ENCODE measurements at places on chromosomes 3 and 15.

GRCh38 chr15:90336705-90337141 is 15.4 kb upstream of the ZNF774 start:
- no peak for DNase-seq

DNA sequence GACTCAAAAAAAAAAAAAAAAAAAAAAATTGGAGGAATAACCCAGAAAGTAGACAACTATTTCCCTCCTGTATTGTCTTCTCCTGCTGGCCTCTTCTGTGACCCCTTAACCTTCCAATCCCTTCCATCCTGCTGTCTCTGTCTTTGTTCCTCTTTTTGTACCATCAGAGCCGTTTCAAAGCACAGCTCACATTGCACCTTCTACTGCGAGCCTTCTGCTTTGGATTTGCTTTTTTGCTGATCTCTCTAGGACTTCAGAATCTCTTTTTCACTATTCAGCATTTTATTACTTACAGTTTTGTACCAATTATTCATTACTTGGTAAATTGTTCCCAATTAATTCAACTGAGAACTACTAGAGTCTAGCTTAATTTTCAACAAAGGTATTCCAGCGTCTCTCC is 284.0 kb upstream of the TBL1XR1 start:
- DNase-seq: no peak

- no peak for DNase-seq
Observed at GRCh38 chr15:34609102-34610057, 25.9 kb upstream of the GOLGA8B start.

- DNase-seq: no peak
Observed at GRCh38 chr3:105944721-105945120, 75.9 kb upstream of the CBLB start.

GRCh38 chr15:90367576-90367975 is 15.5 kb downstream of the ZNF774 start:
- DNase-seq: no peak

GRCh38 chr3:8979262-8979661 is 16.0 kb upstream of the RAD18 start:
- no peak for DNase-seq

GRCh38 chr15:53739651-53740050 is 19.8 kb downstream of the WDR72 start:
- no peak for DNase-seq

DNA sequence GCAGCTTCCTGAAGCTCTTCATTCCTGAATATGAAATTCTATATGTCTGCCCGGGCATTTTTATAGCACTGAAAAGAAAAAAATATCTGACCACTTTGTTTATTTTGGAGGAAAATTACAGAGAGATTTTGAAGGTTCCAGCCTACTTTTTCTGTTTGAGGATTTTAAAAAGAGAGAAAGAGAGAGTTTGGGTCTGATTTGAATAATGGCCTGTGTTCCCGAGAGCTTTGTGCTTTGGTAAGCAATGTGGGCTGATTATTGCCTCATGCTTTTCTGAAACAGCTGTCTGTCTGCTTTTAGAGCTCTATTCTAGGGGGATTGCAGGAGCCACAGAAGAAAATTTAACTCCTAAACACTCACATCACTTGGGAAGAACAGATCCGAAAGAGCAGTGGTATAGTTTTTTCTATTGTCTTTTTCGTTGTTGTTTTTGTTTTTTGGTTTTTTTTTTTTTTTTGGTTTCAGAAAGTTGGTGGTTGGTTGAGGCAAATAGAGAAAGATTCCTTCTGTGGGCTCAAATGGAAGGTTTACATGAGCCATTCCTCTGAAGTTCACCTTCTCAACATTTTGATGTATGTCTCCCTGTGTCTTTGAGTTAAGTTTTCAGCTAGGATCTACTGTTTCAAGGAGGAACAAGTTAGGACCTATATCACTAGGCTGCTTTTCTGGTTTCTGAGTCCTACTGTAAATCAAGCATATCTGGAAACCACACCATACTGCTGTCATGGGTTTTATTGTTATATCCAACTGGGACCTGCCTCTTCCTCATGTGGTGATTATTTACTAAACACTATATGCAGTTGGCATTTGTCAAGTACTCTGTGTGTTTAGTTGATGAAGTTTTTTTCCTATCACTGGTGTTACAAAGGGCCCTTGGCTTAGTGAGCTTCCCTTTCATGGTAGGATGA is 178.9 kb downstream of the KCNMB2 start:
- peak; percentile 45 for DNase-seq

DNA sequence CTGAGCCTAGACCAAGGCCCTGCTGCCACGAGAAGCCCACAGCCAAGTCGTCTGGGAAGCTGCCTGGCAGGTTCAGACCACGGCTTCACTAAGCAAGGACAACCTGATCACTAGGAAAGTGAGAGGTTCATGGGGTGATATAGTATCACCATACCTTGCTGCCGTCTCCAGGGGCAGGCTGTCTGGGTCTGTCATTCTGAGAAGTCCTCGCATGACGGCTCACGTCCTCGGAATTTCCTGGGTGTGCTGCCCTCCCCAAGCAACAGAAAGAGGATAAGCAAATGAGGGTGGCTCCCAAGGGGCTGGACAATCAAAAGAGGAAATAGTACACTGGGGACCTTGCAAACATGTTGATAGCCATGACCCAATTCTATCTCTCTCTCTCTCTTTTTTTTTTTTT is 207.4 kb upstream of the IGF1R start:
- peak; percentile 10 for DNase-seq

DNA sequence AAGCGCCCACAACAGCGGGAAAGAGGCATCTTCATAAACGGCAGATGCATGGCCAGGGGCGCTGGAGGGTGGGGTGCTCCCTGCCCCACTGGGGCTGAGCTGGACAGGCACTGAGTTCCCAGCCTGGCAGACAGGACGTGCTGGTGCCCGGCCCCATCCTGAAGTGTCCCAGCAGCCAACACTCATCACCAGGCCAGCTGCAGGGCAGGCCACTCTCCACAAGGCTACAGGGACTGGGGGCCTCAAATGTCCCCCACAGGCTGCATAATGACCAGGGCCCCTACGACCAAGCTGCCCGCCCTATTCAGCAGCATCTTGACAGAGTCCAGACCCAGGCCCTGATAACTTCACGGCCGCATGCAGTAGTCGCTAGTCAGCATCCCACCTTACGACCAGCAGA is 124.1 kb upstream of the IQSEC1 start:
- DNase-seq: no peak

GRCh38 chr3:152269831-152270734 is 1.4 kb downstream of the MBNL1 start:
- DNase-seq: peak; percentile 67

GRCh38 chr15:28915935-28916334 is 30.2 kb downstream of the APBA2 start:
- no peak for DNase-seq

GRCh38 chr3:184305577-184305976 is 6.5 kb downstream of the PSMD2 start:
- DNase-seq: no peak

DNA sequence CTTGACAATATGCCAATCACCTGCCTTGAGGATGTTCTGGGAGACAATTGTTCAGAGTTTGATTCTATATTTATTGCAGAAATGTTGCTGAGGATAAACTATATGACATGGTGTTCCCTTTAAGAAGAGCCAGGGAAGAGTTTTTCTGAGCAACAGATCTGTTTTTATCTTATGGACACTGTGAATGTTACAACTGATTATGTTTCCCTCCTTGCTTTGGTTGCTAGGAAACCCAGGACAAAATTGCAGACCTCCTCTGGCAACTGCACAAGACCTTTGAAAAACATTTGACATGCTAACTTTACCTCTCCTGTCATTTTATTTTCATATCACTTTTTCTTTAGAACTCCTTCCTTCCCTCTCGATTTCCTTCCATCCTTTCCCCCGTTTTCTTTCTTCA is 8.2 kb upstream of the TM6SF1 start:
- DNase-seq: no peak

DNA sequence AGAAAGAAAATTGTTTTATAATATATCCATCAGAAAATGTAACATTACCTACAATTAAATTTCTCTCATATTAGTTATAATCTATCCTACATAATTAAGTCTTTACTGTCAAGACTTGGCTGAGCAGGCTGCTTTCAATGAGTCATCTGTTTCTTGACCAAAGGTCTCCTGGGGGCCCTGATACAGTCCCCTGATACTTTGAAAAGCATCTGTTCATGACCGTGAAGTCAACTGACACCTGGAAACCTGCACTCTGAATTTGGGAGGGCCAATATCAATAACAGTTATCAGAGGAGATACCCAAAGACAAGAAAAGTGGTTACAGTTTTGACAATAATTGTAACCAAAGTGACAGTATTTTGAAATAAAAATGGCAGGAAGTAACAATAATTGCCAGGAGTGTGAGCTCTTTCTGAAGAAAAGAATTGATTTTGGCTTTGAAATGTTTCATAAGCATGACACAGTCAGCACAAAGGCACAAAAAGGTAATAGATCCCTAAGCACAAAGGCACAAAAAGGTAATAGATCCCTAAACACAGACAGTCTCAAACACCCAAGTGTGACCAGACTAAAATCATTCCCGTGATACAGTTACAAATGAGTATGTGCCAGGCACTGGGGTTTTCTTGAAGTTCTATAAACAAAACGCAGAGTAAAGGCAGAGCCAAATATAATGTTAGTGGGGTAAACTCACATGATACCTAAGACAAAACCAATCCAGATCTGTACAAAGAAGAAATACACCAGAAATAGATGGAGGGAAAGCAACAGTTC is 260.7 kb downstream of the PLOD2 start:
- no peak for DNase-seq

GRCh38 chr3:155744010-155744625 is 753 bp downstream of the PLCH1 start:
- DNase-seq: peak; percentile 61

DNA sequence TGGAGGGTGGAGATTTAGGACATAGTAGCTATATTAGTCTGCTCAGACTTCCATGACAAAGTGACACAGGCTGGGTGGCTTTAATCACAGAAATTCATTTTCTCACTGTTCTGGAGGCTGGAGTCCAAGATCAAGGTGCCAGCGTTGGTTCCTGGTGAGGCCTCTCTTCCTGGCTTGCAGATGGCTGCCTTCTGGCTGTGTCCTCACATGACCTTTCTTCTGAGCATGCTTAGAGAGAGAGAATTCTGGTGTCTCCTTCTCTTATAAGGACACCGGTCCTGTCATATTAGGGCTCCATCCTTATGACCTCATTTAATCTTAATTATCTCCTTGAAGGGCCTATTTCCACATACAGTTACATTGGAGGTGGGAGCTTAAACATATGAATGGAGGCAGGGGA is 14.9 kb upstream of the SHC4 start:
- DNase-seq: no peak

GRCh38 chr3:32405711-32406323 is 14.2 kb downstream of the CMTM7 start:
- no peak for DNase-seq

DNA sequence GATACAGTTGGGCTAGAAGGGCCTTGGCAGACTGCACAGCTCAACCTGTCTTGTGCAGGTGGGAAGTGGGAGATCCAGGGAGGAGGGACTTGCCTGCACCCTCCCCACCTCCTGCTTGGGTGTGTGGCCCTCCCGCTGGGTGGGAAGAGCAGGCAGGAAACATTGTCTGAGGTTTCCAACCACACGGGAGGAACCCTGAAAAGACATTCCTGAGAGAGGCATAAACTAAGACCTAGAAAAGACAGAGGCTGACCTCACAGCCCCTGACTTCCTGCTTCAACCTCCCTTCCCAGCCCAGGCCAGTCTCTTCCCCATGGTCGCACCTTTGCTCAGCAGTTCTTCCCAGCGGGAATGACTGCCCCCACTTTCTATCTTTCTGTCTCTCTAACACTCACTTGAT is 46.3 kb upstream of the INSYN1 start:
- no peak for DNase-seq

DNA sequence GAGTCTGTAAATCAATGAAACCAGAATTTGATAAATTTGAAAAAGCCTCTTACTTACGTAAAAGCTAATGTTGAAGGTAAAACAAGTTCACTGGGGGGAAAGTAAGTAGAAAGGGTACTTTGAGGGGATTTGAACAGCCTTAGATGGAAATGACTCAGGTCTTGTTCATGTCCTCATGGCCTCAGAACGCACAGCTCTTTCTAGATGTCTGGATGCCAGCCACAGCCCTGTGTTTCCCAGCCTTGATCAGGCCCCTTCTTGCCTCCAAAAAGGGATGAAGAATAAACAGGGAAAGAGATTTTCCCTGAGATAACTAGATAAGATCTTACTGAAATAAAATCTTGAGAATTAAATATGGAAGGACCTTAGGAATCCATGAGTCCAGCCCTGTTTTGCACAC is 237.1 kb upstream of the GOLGA6L4 start:
- DNase-seq: no peak

DNA sequence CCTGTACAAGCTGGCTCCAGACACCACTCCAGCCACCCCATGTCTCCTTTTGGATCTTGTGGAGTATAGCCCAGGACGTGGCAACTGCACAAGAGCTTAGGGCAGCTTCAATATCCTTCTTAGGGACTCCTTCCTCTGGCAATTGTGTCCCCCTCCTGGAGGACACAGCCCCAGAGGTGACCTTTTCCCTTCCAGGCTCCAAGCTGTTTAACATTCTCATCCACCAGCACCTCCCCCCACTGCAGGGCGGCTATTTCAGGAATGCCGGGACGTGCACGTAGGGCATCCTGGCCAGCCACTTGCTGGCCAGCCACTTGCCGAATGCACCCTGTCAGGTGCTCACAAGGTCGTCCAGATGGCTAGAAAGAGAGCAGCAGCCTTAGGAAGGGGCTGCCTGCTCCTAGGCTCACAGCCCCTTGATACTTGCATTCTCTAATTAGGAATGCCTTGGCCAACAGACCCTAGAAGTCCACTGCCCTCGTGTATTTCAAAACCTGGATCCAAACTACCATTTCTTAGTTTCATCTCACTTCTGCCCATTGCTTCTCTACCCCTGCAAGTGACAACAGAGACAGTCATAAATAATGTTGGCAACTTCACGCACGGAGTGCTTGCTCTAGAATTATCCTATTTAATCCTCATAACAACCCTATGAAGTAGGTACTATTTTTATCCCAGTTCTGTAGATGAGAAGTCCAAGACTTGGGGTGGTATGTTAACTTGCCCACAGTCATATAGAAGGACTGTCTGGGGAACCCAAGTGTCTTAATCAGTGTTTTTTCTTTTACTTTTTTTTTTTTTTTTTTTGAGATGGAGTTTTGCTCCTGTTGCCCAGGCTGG is 24.5 kb upstream of the IDH2 start:
- no peak for DNase-seq

DNA sequence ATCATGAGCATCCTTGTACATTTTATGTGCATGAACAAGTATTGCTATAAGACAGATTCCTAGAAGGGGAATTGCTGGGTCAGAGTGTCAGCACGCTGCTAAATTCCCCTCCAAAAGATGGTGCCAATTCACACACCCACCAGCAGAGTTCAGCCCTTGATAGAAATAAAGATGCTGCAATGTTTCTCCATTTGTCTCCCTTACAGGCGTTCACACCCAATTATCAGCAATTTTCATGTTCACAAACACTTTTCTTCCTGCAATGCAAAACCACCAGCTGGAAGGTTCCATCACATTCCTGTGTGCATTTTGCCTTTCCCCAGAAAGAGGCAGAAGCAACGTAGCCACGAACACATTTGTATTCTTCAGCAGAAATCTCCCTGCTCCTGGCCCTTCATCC is 3.3 kb upstream of the TAMM41 start:
- no peak for DNase-seq

- DNase-seq: no peak
Observed at GRCh38 chr3:36707623-36708409, 56.5 kb downstream of the DCLK3 start.

- no peak for DNase-seq
Observed at GRCh38 chr3:15601046-15601398, 347 bp downstream of the HACL1 start.

Data from left lung (tissue), 14 donors.